ENCODE measurements at places on chromosomes 7 and 10. TPM values are rescaled to one million over a fixed set of nuclear protein-coding genes. Genes with fewer than 3 reads are reported as not detected.

PAX4 gene
- total RNA-seq = not detected

H2BK1 gene
- total RNA-seq = not detected

COPS6 gene
- total RNA-seq = 59.1 TPM

TMEM26 gene
- not detected for total RNA-seq

SLC37A3 gene
- total RNA-seq = 55.3 TPM

FZD8 gene
- 25.6 TPM for total RNA-seq

ZNF425 gene
- total RNA-seq = 3.5 TPM

TMEM72 gene
- not detected for total RNA-seq

INHBA gene
- 0.60 TPM for total RNA-seq

AASS gene
- 44.5 TPM for total RNA-seq

C10orf67 gene
- not detected for total RNA-seq

MCM10 gene
- 6.3 TPM for total RNA-seq

NKX2-3 gene
- total RNA-seq = not detected
